H4 (cell line): ENCODE measurements at places on chromosomes 7 and 10. TPM values are rescaled to one million over a fixed set of nuclear protein-coding genes. Genes with fewer than 3 reads are reported as not detected.

KIAA1549 gene
- total RNA-seq: 2.5 and 3.3 TPM in 2 replicates

GPR158 gene
- 0.58 and 1.1 TPM in 2 replicates for total RNA-seq

GRCh38 chr7:158366916-158367633 is 220.5 kb downstream of the PTPRN2 start:
- DNase-seq: no peak

DNA sequence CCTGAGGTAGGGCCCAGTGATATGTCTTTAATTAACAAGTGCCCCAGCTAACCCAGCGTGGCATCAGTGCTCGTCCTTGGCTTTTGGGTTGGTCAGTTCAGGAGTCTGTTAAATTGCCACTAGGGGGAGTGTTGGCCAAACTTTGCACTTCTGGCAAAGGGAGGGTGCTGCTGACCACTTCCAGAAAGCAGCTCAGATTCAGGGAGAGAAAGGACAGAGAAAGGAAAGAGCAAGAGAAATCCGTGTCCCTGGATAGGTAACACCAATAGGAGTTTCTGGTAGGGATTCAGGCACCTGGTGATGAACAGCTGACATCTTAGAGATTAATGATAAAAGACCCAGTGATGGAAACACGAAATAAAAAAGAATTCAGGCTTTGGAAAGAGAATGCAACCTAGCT is 243.1 kb upstream of the AOAH start:
- peak; percentile 85 for DNase-seq

DNA sequence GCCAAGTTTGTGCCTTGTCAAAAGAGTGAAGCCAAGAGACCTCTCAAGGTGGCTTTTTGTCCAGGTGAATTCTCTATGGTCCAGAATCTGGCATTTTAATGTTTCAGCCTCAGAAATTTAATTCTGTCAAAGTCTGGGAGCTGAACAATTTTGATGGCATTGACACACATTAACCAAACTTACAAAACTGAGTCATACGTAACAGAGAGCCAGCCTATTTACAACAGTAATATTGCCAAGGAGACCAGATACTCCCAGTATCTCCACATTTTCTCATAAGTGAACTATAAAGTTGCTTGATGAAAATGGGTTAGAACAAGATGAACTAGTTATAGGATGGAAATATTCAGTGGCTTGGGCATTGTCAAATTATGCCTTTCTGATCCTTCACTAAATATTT is 43.8 kb downstream of the PDE6C start:
- no peak for DNase-seq

DNA sequence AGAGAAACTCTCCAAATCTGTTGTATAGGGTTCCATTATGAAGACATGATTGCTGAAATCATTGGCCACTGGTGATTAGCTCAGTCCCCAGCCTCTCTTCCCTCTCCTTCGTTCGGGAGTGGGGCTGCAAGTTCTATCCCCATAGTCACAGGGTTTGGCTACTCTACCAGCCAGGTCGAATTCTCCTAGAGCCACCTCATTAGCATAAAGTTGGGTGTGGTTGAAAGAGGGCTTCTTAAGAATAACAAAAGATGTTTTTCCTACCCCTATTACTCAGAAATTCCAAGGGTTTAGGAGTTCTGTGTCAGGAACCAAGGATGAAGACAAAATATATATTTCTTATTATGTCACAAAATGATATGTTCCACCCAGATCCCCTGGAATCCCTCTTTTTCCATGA is 166.2 kb upstream of the YAE1 start:
- no peak for DNase-seq

GRM3 gene
- not detected in 2 replicates for total RNA-seq

OR2A42 gene
- total RNA-seq: not detected in 2 replicates

DNA sequence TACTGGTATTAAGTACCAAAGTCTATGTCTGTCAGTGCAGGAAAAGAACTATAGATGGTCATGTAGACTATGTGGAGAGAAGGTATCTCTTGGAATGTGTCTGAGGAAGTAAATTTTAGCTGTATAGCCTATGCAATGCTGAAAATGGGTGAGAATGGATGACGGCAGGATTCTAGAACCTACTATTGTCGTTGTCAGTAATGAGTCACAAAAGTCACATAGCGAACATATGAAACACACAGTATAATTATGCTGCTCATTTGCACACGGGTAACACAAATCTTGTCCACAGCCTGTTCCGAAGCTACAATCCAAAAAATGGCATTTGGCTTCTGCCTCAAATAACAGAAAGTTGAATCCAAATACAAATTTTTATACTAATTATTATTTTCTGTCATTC is 33.6 kb upstream of the KMT2E start:
- DNase-seq: no peak

GRCh38 chr10:124316326-124316725 is 102.4 kb downstream of the OAT start:
- DNase-seq: no peak

DNA sequence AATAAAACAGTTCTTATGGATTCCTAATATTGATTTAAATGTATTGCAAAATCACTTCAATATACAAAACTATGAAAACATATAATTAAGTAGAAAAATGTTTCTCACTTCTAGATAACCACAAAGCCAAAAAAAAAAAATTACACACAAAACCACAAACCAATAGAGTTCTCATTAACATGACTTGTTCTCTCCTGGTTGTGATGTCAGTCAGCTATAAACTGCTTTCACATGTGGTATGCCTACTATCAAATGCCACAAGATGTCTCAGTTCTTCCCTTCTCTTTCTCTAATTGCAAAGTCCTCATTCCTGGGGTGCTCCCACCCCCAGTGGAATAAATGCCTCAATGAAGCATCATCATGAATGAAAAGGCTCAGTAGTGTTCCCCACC is 16.6 kb downstream of the GNAI1 start:
- peak; percentile 79 for DNase-seq

POT1 gene
- total RNA-seq: 28.0 and 30.9 TPM in 2 replicates

DNA sequence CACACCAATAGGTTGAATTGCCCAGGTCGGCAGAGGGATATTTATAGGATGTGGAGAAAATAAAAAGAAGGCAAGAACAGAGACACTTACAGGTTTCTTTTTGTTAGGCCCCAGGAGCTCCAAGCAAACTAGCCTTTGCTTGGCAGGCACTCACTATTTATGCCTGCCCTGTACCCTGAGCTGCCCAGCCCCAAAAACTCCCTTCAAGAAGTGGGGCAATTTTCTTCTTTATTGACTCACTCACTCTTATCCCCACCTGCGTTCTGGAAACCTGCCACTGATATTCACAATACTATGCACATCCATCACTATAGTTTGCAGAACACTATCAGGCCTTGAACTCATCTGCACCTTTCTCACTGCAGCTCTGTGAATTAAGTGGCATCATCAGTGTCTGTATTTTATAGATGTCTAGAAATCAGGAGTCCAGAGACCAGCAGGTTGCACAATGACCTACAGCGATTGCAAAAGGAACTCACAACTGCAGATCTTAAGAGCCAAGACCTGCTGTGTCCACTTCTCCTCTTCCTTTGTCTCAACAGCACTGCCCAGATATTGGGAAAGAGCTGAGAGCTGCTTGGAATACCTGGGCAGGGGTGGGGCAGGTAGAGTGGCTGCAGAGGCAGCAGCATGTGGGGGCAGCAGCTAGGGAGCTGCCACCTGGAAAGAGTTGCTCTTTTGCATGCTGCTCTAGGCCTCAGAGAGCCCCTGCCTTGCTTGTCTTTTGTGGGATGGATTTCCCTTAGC is at the start of gene SFTPD:
Gene SFTPD (minus strand): TSS at position 130 of the 747 bp plus-strand sequence. CDS start 2,446 bp downstream, outside the sequence.
- no peak for DNase-seq

DNA sequence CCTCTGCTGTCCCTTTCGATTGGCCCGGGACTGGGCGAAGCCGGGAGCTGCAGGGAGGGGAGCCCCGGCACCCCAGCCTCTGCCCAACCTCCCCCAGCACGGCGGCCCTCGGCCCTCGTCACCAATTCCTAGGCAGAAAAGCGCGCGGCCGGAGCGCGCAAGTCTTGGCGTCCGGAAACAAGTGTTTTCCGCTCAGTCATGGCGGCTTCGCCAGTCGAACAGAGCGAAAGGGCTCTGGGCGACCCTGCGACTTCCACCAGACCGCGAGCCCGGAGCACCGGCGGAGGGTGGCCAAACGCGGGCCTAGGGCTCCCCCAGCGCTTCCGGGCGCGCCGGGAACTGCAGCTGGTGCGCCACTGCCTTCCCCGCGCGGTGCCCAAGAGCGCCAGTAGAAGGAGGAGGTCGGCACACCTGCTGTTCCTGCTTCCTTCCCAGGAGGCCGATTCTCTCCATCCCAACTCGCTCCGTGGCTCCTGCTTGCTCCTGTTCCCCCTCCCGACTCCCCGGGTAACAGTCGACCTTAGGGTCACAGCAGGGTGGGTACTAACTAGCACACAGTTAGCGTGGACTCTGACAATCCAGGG is 729.9 kb downstream of the ZWINT start:
- peak; percentile 43 for DNase-seq

OR2A12 gene
- total RNA-seq: not detected in 2 replicates

DNA sequence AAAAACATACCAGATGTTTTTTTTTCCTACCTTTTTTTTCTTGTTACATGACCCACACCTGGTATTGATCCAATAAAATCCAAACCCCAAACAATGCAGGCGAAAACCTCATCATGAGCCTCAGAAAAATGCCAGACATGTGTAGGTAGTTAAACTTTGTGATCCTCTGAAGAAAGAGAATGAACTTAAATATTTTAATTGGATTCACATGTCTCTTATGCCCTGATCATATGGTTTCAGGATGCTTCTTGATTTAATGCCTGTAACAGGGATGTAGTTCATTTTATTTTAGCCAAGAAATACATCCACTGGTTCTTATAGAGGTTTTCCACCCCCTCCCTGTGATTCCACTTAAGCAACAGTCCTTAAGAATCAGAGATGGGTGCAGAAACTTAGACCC is 451.6 kb downstream of the TYW1 start:
- no peak for DNase-seq

- DNase-seq: no peak
These were observed 499.7 kb upstream of the MKI67 start for GRCh38 chr10:128625926-128626325.

- DNase-seq: no peak
These were observed 2.1 kb upstream of the DHX32 start for GRCh38 chr10:125883211-125883610.

- DNase-seq: no peak
These were observed 70.0 kb downstream of the NEURL1 start for GRCh38 chr10:103563231-103564115.

- DNase-seq: peak; percentile 92
These were observed 709.4 kb downstream of the AUTS2 start for GRCh38 chr7:70307544-70308106.

DNA sequence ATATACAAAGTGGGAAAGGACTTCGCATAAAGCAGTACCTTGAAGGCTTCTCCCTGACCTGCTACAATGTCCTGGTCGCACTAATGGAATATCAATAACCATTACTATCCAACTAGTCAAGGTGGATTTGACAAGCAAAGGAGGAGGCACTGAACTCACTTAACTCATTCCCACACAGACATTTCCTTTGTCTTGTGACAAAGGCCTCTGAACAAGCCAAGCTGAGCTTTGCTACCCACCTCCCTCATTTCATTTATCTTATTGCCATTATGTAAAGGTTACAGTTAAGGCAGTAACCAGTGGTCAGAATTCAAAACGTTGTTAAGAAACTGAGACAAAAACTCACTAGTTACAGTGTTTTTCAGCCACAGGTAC is 7.3 kb downstream of the ELMO1 start:
- DNase-seq: no peak

ADAM22 gene
- total RNA-seq: 9.1 and 15.0 TPM in 2 replicates

GRCh38 chr10:58477122-58477521 is 35.5 kb upstream of the BICC1 start:
- peak; percentile 24 for DNase-seq

- DNase-seq: no peak
These were observed 71.0 kb upstream of the CC2D2B start for GRCh38 chr10:95836610-95837355.

DNA sequence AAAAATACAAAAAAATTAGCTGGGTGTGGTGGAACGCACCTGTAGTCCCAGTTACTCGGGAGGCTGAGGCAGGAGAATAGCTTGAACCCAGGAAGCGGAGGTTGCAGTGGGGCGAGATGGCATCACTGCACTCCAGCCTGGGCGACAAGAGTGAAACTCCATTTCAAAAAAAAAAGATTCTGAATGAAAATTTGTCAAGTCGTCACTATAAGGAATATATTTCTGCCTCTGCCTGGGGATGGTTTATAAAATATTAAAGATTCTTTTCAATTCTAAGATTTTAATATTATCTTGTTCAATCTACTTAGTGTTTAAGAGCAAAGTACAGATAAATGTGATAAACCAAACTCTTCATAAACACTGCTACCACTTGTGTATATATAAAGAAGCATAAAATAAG is 147.3 kb downstream of the NRBF2 start:
- DNase-seq: no peak

DNA sequence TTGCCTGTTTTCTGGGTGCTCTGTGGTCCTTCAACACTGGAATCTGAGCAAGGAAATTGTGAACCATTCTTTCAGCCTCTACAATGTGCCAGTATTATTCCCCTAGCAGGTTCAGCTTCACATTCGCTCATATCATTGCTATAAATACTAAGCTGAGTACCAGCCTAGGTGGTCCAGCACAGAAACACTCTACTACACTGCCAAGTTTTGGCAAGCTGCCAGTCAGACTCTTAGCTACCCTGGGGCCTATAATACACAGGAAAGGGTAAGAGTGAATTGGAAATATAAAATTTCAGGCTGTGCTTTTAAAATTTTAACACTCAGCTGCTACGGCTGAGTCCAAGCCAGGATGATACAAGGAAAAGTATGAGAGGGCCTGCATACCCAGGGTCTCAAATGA is 49.9 kb upstream of the PPP1R3A start:
- DNase-seq: no peak

GRCh38 chr10:89207181-89207800 is at the start of gene CH25H:
Gene CH25H, minus strand, starts transcription at chr10:89207317. Its CDS starts 25 bp downstream, at chr10:89207292.
- DNase-seq: no peak

DNA sequence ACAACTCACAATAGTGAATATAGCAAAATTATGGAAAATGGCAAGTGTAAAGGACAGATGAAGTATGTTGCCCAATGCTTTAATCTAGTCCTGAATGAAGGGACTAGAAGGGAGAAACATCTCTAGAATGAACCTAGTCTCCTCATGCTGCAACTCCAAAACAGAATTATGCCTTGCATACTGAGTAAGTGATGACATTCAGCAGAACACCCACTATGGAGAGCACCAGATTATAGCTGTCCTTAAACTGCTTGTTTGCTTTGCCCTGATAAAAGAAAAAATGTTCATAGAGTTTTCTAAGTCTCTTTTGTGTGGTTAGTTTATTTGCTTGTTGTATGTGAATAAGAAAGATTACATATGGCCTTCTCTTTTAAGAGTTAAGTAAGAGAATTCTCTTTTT is 7.8 kb upstream of the HGF start:
- no peak for DNase-seq

DNA sequence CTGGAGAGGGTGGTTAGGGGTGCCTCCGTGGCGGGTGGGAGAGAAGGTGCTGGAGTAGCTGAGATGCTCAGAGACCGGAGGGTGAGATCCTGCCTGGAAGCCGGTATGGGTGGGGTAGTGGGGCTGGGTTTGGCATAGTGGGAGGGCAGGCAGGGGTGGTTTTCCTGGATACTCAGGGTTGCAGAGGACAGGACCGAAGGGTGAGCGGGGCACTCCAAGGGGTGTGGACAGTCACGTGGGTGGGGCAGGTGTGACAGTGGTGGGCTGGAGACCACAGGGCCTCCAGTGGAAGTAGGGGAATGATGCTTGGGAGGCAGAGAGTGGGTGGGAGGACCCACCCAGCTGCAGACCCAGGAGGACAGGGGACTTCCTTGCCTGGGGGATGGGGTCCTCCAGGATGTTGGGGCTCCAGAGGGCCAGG is 1.9 kb downstream of the SCART1 start:
- no peak for DNase-seq

GRCh38 chr10:132578287-132578951 is 40.8 kb downstream of the INPP5A start:
- no peak for DNase-seq

FAS gene
- total RNA-seq: 30.3 and 30.6 TPM in 2 replicates
